ENCODE measurements at places on chromosomes 3 and 15.

GRCh38 chr3:172699031-172699430, 11.8 kb downstream of the NCEH1 start:
- DNase-seq = no peak

DNA sequence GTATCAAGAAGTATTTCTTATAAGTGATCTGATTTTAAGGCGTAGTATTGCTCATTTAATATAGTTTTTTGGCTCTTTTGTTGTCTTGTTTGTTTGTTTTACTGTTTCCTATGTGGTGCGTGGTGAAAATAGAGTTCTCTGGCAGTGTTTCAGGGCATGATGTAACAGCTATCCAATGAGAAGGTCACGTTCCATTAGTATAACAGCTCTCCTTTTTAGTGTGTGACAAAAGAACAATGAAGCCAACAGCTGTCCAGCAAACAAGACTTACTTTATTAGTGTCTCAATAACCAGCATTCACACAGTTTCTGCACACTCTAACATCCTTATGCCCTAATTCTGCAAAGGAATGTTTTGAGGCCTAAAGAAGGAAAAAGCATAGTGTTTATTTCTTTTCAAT, 127.9 kb downstream of the SLC25A26 start:
- no peak for DNase-seq

- DNase-seq = no peak
These were observed 127.0 kb downstream of the CPNE4 start for GRCh38 chr3:131907796-131908195.

DNA sequence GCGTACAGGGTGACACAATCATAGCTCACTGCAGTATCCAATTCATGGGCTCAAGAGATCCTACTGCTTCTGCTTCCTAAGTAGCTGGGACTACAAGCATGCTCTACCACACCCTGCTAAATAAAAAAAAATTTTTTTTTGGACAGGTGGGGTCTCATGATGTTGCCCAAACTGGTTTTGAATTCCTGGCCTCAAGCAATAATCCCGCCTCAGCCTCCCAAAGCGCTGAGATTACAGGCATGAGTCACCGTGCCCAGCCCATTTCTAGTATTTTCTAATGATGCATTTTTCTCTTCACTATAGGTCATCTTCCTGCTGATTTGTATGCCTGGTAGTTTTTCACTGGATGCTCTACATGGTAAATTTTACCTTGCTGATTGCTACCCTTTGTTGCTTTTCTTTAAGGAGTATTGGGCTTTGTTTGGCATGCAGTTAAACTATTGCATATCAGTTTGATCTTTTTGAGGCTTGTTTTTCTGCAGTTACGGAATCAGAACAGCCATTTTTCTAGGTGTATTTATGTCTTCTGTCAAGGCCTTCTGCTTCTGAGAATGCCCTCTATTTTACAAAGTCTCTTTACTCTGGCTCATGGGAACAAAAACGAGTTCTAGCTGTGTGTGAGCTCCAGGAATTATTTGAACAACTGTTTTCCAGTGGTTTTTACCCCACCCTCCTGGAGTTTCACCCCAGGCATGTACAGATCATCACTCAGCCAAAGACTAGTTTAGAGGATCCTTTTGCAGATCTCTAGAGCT, 14.2 kb upstream of the NPTN start:
- DNase-seq = no peak

DNA sequence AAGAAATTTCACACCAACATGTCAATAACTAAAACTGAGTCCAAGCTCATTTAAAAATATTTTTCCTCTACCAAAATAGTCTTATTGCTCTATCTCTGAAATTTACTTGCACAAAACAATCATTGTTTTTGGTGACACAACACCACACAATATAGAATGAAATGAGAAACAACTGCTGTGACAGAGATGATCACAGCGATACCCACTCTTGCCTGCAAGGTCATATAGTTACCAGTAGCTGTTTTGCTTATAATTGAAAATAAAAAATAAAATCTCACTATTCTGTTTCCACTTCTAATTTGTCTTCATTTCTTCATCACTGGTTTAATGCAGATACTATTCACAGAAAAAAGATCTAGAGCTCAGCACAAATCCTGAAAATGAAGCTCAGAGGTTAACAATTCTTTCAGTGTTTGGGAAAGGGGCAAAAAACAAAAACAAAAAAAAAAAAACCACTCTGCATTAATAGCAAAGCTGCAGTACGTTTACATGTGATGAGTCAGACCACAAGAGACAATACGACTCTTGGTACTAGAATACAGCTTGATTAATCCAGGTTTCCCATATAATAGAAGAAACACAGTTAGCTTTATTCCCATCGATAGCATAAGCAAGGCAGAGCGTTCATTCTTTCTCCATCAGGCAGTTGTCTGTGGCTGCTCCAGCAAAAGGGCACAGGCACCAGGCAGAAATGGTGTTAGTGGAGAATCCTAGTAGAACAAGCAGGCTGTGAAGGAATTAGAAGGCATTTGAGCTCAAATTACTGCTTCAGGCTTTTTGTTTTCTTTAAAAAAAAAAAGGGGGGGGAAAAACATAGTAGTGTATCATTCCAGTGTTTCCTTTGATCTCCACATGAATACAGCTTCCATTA, 773 bp downstream of the ANKRD28 start:
- DNase-seq = no peak

DNA sequence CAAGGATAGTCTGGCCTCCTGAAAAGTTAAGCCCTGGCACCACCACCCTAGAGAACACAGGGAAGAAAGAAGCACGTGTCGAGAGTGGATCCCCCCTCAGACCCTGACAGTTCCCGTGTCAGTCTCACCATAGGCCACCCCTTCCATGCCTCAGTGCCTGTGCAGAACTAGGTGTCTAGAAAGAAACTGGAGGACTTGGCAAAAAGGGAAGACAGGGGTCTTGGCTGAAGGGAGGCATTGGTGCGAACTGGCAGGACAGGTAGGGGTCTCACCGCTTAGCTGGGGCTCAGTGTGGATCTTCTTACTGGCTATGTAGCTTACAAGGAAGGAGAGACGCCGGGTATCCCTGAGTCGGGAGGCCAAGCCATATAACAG, 518 bp downstream of the QARS1 start:
- no peak for DNase-seq

GRCh38 chr15:25055356-25056068, 100.7 kb downstream of the SNRPN start:
- DNase-seq = no peak

DNA sequence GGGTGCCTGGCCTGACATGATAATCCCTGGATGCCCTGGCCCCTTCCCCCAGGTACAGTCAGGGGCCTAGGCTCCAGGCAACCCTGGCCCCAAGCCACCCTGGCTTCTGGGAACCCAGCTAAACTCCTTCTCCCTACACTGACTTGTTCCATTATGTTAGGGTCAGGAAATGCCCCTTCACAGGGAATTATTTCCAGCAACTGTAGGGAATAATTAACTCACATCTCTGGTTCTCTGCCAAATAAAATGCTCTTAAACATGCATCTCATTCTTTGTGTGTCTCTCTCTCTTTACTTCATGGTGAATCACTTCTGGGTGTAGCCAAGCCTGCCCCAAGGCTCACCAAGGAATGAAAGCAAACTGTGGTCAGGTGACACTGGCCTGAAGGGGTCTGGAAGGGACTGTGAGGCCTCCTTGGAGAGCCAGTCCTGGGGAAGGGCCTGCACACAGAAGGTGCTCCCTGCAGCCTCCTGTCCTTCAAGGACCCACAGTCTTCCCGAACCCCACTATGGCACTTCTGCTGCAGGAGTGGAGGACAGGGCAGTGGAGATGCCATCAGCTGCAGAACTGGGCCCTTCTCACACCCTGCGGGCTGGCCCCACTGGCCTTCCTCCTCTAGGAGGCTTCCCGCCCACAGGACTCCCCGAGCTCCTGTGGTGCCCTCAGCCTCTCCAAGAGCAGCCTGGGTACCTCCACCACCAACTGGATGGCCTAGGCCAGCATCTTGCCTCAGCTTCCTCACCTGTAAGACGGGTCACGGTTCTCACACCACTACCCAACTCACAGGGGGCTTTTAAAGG, 17.6 kb downstream of the TKT start:
- DNase-seq = no peak

DNA sequence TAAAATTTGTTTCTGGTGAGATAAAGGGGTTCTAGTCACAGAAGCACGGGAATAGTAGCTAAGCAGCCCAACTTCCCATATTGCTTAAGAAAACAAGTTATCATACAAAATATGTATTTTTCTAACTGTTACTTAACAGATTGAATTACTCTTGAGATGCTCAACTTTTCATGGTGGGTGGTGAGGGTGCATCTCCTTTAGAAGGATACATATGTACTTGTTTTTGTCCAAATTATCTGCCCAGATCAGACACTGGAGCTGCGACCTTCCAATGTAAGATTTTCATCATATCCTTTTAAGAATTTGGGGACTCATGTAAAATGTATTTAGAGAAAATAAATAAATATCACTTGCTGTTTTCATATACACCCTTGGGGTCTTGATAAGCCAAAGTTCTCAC, 252.2 kb upstream of the SOX2 start:
- DNase-seq = no peak
